CD4-positive, CD25-positive, alpha-beta regulatory T cell (primary cell): ENCODE measurements at places on chromosomes 4 and X.

- H3K36me3 ChIP-seq = no peaks in the 10 kb centered on the region
- H3K4me1 ChIP-seq = no peaks in the 10 kb centered on the region
- DNase-seq = no peak
- H3K4me3 ChIP-seq = no peak overlapping the region
- H3K27me3 ChIP-seq = no peaks in the 10 kb centered on the region
These were observed 118.8 kb upstream of the MAGEB18 start for GRCh38 chrX:26019386-26019785.

- DNase-seq = no peak
- H3K4me3 ChIP-seq = no peak overlapping the region
- no peaks in the 10 kb centered on the region for H3K4me1 ChIP-seq
- H3K27ac ChIP-seq = no peak overlapping the region
These were observed 136.5 kb downstream of the NR3C2 start for GRCh38 chr4:148305751-148306150.

DNA sequence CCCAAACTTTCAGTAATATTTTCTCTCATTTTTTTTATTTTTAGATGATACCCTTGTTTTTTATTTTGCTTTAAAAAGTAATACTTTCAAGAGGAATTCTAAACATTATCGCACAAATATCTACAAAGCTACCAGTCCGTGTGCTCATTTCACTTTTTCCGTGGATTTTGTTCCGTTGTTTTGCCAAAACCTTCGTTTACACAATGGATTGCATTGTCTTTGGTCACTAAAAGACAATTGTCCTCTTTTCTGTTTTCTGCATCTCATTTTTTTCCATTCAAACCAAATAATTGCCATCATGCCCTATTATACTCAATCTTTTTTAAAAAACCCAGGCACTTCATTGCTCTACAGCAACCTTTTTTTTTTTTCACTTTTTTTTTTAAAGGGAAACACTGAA, 214.9 kb downstream of the CXXC4 start:
- H3K27ac ChIP-seq = no peak overlapping the region
- H3K4me1 ChIP-seq = no peaks in the 10 kb centered on the region
- H3K27me3 ChIP-seq = no peaks in the 10 kb centered on the region

DNA sequence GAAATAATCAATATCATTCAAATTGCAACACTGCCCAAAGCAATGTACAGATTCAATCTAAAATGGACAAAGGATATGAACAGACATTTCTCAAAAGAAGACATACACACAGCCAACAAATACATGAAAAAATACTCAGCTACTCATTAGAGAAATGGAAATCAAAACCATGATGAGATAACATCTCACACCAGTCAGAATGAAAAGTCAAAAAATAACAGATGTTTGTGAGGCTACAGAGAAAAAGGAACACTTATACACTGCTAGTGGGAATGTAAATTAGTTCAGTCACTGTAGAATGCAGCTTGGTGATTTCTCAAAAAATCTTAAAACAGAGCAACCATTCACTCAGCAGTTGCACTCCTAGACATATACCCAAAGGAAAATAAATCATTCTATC, 205.2 kb downstream of the DKK2 start:
- H3K4me3 ChIP-seq = no peak overlapping the region
- no peak for DNase-seq
- H3K36me3 ChIP-seq = no peaks in the 10 kb centered on the region
- H3K27me3 ChIP-seq = no peaks in the 10 kb centered on the region
- H3K4me1 ChIP-seq = no peaks in the 10 kb centered on the region
